ENCODE measurements at places on chromosomes 1 and 21.

GRCh38 chr1:46535063-46535462, 16.4 kb downstream of the KNCN start:
- DNase-seq: no peak

- no peak for DNase-seq
These were observed 127.2 kb upstream of the ZC3H12A start for GRCh38 chr1:37347104-37347649.

DNA sequence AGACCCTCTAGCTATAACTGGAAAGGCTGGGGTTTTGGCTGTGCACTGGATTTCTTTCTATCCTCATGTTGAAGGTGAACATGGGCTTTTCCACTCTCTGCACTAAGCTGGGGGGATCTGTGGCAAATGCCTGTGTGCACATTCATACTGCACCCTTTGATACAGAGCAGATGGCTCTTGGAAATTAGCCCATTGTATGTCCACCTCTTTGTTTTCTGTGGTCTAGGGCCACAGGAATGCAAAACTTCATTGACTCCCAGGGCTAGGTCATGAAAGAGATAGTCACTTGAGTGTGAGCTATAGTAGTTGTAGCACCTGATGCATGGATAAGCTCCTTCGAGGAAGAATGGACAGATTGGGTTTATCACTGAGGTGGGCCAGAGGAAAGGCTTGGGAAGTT, 5.7 kb upstream of the OR14A16 start:
- DNase-seq: no peak

GRCh38 chr1:32963746-32964460, 706 bp downstream of the RNF19B start:
- DNase-seq: peak; percentile 53

DNA sequence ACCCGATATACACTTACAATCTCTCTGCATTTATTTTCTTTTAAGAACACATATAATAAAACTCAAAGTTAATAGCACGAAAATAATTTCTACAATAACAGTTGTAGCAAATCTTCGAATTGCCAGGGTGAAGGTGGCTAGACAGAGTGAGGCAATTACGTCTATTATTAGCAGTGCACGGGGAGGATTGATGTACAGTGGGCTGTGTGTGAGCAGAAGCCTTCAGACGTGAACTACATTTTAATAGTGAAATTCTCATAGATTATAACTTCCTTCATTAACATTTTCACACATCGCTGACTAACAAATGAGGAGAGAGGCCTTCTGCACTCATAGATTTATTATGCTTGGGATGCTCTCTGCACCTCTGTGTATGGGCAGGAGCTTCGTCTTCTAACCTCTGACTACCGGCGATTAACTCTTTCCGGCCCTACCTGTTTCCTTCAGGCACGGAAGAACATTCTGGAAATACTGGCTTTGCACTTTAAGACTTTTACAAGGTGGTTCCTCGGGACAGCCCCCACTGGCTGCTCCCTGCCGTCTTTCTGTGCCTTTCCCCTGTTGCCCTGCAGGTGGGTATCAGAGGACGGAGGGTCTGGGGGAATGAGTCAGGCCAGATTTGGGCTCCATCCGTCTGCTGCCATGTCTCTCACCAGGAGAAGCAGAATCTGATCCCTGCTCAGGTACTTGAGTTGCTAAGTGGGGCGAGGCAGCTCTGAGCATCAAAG, 200.5 kb downstream of the CAMTA1 start:
- no peak for DNase-seq

DNA sequence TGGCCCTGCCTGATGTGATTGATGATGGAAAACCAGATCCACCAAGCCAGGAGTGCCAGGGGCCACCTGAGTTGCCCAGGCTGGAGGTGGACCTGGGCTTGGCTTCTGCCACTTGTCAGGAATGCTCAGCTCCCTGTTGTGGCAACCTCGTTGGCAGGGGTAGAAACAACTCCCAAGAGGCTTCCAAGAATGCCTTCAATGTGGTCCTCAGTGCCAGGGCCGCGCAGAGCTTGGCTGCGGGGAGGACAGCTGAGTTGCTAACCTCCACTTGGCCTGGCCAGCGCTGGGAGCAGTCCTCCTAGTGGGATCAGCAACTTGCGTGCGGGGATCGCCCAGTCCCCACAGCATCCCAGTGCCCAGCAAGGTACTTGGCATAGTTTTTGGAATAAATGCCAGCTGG, 9.0 kb downstream of the MYOM3 start:
- DNase-seq: no peak

- no peak for DNase-seq
These were observed 66.5 kb upstream of the KCNJ6 start for GRCh38 chr21:37982496-37983318.

DNA sequence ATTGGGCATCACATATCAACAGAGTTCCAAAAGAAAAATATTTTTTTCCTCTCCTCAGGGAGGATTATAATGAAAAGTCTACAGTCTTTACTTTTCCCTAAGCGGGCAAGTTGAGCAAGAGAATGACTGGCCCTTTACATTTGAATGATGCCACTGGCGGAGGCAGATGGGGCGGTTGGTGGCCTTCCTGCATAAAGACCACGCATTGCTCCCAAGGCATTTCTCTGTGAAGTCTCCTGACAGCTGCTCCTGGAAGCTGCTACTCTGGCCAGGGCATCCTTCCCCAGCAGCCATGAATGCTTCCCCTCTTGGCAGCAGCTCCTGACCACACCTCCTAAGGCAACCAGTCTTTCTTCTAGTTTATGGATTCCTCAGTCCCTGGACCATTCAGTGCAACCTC, 161.1 kb upstream of the RRP15 start:
- DNase-seq: no peak

DNA sequence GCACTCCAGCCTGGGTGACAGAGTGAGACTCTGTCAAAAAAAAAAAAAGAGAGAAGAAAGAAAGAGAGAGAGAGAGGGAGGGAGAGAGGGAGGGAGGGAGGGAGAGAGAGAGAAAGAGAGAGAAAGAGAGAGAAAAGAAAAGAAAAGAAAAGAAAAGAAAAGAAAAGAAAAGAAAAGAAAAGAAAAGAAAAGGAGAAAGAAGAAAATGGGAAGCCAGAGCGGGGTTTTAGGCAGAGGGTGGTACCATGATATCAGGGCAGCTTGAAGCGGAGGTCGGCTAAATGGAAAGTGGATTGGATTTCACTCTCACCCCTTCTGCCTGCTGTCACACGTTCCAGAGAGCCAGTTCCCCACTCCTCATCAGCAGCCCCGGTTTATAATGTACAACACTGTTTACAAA, 1.9 kb downstream of the TMCO4 start:
- DNase-seq: peak; percentile 78

DNA sequence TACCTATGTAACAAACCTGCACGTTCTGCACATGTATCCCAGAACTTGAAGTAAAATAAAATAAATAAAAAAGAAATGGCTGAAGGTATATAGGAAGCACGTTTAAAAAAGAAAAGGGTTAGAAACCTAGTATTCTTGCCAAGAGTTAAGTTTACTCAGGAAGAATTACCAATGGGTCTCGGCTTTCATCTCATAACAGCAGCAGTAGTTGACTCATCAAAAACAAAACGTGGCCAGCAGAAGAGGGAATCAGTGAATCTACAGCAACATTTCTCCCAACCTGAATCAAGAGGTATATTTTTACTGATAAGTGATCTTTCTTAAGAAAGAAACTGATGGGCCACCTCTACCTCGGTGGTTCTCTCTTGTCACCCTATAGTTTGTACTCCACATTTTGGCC, 340.3 kb downstream of the BRINP2 start:
- DNase-seq: no peak

DNA sequence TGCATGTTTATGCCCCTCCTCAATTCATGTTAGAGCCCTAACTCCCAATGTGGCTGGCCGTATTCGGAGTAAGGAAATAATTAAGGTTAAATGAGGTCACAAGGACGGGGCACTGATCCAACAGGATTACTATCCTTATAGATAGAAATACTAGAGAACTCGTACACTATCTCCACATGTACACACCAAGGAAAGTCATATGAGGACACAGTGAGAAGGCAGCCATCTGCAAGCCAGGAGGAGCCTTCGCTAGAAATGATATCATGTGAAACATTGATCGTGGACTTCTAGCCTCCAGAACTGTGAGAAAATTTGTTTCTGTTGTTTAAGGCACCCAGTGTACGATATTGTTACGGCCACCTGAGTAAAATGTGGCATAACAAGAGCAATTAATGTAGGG, 79.7 kb downstream of the FAF1 start:
- DNase-seq: no peak

Data from NCI-H2171 treated with DMSO at 0.1 percent for 48 hours (cell line).